ENCODE measurements at places on chromosomes 4 and X. TPM values are rescaled to one million over a fixed set of nuclear protein-coding genes. Genes with fewer than 3 reads are reported as not detected.

Gene CWH43
- not detected for total RNA-seq

Gene CXCL13
- total RNA-seq, result not detected

DNA sequence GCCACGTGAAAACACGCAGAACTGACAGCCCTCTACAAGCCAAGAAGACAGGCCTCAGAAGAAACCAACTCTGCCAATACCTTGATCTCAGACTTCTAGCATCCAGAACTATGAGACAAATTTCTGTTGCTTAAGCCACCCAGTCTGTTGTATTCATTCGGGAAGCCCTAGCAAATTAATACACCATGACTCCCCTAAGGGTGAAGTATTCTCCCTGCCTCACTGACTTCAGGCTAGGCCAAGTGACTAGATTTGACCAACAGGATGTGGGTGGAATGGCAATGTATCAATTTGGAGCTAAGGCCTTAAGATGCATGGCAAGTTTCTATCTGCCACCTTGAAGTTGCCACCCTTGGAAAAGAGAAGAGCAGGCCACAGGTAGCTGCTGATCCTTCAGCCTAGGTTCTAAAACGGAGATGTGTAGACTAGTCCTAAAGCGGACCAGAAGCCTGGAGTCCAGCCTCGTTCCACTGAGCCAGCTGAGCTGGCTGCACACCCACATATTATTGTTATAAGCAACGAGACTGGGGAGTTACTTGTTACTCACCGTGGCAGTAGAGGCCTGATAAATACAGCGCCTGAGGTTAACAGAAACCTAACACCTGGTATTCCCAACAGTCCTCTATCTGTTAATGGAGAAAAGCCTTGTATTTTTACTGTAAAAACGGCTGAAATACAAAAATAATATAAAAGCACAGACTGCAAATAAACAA, 16.4 kb downstream of the SCARB2 start:
- H3K27ac ChIP-seq, result peak overlapping the region; percentile 78
- H3K4me1 ChIP-seq, result peaks cover 87% of the 10 kb centered on the region
- H3K27me3 ChIP-seq, result no peaks in the 10 kb centered on the region
- no peak for DNase-seq

DNA sequence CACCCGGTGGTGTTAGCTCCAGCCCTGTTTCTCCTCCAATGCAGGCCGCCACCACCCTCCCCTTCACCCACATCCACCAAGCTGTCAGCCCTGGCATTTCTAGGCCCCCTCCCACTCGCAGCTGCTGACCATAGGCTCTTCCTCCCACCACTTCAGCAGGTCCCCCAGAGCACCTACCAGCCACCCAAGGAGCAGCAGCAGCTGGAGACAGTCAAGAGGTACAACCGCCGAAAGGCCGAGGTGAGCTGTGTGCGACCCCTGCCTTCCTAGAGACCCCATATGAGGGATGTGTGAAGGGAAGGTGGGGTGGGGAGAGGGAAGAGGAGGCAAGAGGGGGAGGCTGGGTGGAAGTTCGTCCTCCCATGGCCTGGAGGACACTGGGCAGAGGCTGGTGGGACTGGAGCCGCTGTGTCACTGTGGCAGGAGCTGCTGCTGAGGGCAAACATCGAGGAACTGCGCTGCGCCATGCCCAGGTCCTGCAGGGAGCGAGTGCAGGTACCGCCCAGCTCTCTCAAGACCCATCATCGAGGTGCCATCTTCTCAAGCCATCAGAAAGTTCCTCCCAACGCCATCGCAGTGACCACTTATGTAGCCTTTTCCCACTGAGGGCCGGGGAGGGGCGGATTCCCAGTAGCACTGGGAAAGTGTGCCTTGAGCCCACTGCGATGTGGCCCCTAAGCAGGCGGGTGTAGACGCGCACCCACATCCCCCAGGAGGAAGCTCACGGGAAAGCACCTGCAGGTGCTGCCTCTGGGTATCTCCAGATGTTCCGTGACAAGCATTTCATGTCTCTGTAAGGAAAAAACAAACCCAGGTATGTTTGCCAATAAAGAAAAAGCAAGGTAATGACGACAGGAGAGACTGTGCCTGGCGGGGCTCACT, 19.2 kb upstream of the RNF4 start:
- DNase-seq, result no peak
- H3K36me3 ChIP-seq, result no peaks in the 10 kb centered on the region
- no peak overlapping the region for H3K27ac ChIP-seq
- H3K4me3 ChIP-seq, result no peak overlapping the region
- no peaks in the 10 kb centered on the region for H3K4me1 ChIP-seq

GRCh38 chr4:36010397-36010929, 233.9 kb downstream of the ARAP2 start:
- no peak overlapping the region for H3K27ac ChIP-seq
- no peak for DNase-seq
- H3K36me3 ChIP-seq, result no peaks in the 10 kb centered on the region
- H3K27me3 ChIP-seq, result no peaks in the 10 kb centered on the region
- H3K4me1 ChIP-seq, result no peaks in the 10 kb centered on the region
- H3K4me3 ChIP-seq, result no peak overlapping the region

DNA sequence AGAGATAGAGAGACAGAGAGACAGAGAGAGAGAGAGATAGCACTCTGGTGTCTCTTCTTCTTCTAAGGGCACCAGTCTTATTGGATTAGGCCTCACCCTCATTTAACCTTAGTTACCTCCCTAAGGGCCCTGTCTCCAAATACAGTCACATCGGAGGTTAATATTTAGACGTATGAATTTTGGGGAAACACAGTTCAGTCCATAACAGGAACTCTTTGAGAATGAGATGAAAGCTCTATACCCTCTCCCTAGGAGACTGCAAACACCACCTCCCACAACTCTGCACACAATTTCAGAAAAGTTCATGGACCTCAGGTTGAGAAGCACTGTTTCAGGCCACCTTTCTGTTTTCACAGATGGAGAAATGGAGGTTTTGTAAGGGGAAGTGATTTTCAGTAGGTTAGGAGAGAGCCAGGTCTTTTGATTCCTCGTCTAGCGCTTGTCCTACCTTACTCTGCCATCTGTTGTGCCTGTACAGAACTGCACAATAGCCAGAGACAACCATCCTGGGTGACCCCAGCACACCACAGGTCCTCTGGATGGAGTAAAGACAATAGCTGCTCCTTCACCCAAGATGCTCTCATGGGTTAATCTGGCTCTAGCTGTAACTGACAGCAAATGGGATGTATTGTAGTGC, 16.9 kb upstream of the LOC101059915 start:
- DNase-seq, result peak; percentile 24
- no peaks in the 10 kb centered on the region for H3K4me1 ChIP-seq
- peaks cover 4% of the 10 kb centered on the region for H3K27me3 ChIP-seq
- H3K4me3 ChIP-seq, result no peak overlapping the region

DNA sequence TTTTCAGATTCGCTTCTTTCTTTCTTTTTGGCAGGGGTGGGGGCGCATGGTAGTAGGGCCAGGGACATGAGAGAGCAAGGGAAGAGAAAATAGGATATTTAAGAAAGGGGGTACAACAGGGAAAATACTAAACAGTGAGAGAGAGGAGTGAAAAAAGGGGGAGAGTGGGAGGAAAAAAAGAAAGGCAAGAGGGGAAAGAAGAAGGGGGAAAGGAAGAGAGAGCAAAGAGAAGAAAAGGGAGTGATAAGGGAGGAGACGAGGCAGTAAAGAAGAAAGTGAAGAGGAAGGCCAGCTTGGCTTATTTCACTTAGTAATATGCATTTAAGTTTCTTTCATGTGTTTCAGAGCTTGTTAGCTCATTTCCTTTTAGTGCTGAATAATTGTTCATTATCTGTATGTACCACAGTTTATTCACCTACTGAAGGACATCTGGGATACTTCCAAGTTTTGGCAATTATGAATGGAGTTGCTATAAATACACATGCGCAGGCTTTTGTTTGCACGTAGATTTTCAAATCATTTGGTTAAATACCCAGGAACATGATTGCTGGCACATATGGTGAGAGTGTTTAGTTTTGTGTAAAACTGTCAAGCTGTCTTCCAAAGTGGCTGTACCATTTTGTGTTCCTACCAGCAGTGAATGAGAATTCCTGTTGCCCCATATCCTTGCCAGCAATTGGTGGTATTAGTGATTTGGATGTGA, 37.3 kb downstream of the CASP6 start:
- no peaks in the 10 kb centered on the region for H3K36me3 ChIP-seq
- H3K4me3 ChIP-seq, result no peak overlapping the region
- no peaks in the 10 kb centered on the region for H3K4me1 ChIP-seq
- no peaks in the 10 kb centered on the region for H3K27me3 ChIP-seq
- no peak for DNase-seq

GRCh38 chr4:99029018-99029735, 33.7 kb downstream of the METAP1 start:
- no peaks in the 10 kb centered on the region for H3K4me1 ChIP-seq
- no peak overlapping the region for H3K4me3 ChIP-seq

- no peaks in the 10 kb centered on the region for H3K4me1 ChIP-seq
- H3K27ac ChIP-seq, result no peak overlapping the region
- H3K27me3 ChIP-seq, result no peaks in the 10 kb centered on the region
- no peak overlapping the region for H3K4me3 ChIP-seq
- no peaks in the 10 kb centered on the region for H3K36me3 ChIP-seq
These were observed 65.3 kb upstream of the DHRSX start for GRCh38 chrX:2566055-2566454.

DNA sequence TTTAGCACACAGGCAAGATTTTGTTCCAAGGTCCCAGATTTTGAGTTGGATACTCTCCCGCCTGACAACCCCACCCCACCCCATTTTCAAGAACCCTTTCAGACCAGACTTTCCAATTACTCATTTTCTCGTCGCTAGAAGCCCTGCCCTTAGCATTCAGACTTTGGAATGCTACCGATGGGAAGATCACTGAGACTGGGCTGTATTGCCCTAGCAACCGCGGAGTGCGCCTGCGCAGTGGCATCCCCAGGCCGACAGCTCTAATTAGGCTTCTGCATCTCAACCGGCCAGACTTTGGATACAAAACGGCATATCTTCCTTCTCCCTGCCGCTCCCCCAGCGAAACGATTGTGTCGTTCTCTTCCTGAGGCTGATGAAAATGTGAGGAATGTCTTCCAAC, 3.4 kb downstream of the MAGEE2 start:
- H3K4me3 ChIP-seq, result no peak overlapping the region
- H3K27ac ChIP-seq, result no peak overlapping the region
- no peak for DNase-seq
- no peaks in the 10 kb centered on the region for H3K36me3 ChIP-seq
- peaks cover 12% of the 10 kb centered on the region for H3K27me3 ChIP-seq
- H3K4me1 ChIP-seq, result no peaks in the 10 kb centered on the region

GRCh38 chr4:48739560-48740019, 40.5 kb downstream of the FRYL start:
- peaks cover 11% of the 10 kb centered on the region for H3K4me1 ChIP-seq
- no peaks in the 10 kb centered on the region for H3K36me3 ChIP-seq
- H3K27ac ChIP-seq, result no peak overlapping the region
- no peak overlapping the region for H3K4me3 ChIP-seq
- no peak for DNase-seq

Measured in adrenal gland (tissue), 19 donors.